ENCODE measurements at places on chromosomes 6 and 20.

- DNase-seq = peak; percentile 36
Observed at GRCh38 chr6:15399641-15400470, 154.0 kb downstream of the JARID2 start.

- no peak for DNase-seq
Observed at GRCh38 chr6:125083684-125083990, 69.9 kb upstream of the TPD52L1 start.

DNA sequence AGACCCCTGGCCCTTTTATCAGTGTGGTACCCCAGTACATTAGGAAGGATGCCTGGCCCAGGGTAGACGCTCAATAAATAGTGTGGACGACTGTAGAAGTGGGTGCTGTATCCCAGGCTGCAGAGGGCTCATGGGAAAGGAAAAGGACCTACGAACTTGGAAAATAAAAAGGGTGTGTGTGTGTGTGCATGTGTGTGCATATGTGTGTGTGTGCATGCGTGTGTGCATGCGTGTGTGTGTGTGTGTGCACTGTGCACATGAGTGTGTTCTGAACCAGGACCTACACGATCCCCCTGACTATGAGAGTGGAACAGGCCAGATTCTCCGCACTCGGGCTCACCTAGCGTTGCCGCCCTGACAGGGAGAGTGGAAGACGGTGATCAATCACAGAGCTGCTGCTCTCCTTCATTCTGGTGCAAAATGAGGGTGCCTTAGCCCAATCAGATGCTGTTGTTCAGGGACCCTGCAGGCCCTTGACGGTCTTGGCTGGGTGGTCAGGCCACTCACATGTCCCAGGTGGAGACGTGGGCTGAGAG, 3.5 kb upstream of the UNC93A start:
- no peak for DNase-seq

DNA sequence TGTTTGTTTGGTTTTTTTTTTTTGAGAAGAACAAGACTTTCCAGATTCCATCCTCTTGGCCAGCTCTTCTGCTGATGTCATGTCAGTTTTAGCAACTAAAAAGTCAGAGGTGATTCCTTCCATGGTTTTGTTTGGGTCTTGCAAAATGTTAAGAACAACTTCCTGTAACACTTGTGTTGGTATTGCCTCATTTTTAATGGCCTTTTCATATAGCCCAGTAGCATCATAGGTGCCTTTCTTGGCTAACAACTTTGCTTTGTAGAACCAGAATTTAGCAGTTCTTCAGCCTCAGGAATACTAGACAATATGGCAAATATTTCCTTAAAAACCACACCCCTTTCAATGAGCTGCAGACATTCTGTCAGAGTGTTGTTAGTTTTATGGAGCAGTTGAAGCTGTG, 99.5 kb upstream of the SIRPG start:
- no peak for DNase-seq

- no peak for DNase-seq
Observed at GRCh38 chr6:1136827-1137226, 175.1 kb upstream of the FOXQ1 start.

DNA sequence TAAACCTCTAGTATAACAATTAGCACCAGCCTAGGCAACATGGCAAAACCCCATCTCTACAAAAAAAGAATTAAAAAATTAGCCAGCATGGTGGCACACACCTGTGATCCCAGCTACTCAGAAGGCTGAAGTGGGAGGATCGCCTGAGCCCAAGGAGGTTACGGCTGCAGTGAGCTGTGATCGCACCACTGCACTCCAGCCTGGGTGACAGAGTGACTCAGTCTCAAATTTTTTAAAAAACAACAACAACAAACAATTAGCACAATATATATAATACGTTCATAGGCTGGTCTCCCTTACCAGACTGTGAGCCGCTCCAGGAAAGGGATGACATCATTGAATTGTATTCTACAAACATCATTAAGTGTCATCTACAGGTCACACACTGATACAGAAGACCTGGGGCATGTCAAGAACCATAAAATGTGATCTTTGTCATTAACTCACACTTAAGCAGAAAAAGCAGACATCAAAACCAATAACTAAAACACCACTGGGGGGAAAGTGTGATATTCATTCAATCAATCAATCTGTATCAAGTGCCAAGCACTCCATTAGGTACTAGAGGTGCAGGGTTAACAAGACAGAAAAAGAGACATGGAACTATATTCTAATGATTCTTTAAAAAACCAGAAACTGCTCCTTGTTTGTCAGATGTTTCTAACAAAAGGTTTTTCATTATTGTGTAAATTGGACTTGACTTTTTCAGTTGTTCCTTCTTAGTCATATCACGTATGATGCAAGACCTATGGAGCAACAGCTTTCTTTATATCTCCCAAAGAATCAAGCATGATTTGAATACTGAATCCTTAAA, 17.8 kb downstream of the MAP3K5 start:
- DNase-seq = peak; percentile 47

- DNase-seq = no peak
Observed at GRCh38 chr20:25364180-25364788, 26.4 kb downstream of the ABHD12 start.

DNA sequence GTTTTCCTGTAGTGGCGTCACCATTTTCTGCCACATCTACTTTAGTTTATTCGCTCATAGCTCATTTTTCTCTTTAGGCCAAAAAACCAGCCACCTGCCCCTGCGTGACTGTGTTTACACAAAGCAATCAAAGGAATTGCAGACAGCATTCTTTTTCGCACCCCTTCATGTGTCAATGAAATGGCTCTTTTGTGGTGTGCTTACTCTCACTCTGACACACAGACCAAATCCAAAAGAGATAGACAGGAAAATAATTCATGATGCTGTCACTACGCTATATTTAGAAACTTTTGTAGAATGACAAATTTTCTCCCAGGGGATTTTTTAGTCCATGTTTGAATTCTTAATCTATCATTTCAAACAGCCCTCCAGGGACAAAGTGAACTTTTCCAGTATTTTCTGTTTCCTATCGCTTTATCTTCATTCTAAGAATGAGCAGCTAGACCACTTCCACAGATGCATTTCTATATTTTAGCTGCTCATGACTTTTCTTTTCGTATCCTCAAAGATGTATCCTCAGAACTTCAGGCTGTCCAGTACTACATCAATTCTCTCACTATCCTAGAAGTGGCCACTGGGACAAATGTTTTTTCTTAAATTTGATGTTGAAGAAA, 37.9 kb upstream of the KHDRBS2 start:
- no peak for DNase-seq

GRCh38 chr20:57135875-57136274, 130.6 kb downstream of the BMP7 start:
- no peak for DNase-seq

GRCh38 chr6:81624453-81624852, 128.0 kb downstream of the TENT5A start:
- no peak for DNase-seq

GRCh38 chr6:21732731-21733130, 139.2 kb downstream of the SOX4 start:
- DNase-seq = no peak

DNA sequence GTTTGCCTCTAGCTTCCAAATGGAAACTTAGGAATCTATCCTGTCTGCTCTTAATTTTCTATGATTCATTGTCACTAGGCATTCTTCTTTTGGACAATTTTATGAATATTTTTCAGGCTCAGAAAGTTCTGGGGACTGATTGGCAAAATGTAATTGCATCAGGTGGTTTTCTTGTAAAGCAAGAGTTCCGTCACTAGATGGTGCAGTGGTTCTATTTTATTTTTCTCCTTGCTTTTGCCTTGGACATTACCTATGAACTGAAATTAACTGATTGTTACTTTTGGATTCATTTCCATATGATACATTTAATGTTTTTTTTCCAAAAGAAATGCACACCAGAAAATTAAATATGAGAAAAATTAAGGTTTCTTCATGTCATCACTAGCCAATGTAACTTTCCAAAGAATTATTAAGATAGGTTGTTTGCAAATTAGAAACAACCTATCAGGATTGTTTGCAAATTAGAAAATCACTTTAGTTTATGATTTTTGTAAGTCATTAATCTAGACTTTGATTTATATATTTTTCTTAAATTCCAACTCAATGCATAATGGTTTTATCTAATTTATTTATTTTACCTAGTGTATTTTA, 48.0 kb downstream of the TMEM170B start:
- peak; percentile 65 for DNase-seq

- no peak for DNase-seq
Observed at GRCh38 chr20:41309817-41310216, 7.7 kb downstream of the ZHX3 start.

- no peak for DNase-seq
Observed at GRCh38 chr6:130385064-130385695, 19.4 kb downstream of the TMEM200A start.

- DNase-seq = peak; percentile 66
Observed at GRCh38 chr6:90194371-90194841, 102.2 kb downstream of the BACH2 start.

GRCh38 chr6:7424967-7425807, 35.6 kb downstream of the RIOK1 start:
- peak; percentile 59 for DNase-seq

DNA sequence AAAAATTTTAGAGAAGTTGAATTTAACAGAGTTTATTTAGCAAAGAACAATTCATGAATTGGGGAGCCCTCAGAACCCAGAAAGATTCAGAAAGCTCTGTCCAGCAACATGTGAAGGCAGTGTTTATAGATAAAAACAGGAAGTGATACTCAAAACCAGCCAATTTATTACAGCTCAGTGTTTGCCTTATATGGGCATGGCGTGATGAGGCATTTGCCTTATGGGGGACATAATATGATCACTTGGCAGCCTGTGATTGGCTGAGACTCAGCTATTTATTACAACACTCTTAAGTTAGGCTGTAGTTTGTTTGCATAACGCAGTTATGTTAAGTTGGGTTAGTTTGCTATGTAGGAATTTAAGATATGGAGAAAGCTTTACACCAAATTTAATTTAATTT, 11.5 kb downstream of the HLA-DPA1 start:
- peak; percentile 83 for DNase-seq

GRCh38 chr6:118103381-118104146, 196.5 kb downstream of the SLC35F1 start:
- no peak for DNase-seq

DNA sequence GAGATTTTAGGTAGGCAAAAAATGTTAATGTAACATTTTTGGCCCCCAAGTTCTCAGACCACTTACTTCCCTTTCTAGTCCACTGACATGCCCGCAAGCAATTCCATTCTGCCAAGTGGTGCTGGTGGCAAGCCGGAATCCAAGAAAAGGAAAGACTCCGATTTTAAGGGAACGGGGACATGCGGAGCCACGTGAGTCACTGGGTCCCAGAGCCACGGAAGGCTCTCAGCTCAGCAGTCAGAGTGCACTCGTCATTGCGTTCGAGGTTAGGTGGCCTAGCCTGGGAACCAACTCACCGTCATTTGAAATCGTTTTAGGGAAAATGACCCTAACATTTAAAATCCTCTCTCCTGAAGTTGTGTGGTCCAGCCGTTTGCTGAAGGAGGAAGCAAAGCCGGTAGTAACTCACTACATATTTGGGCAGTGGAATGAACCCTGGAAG, 711 bp upstream of the SIRT5 start:
- DNase-seq = peak; percentile 76

DNA sequence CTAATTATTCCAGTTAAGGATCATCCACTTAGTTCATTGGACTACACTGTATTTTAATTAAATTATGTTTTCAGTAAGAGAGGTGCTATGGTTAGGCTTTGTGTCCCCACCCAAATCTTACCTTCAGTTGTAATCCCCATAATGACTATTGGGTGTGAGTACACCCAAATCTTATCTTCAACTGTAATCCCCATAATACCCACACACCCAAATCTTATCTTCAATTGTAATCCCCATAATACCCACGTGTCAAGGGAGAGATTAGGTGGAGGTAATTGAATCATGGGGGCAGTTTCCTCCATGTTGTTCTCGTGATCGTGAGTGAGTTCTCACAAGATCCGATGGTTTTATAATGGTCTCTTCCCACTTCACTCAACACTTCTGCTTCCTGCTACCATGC, 208.0 kb upstream of the PHACTR1 start:
- DNase-seq = no peak

DNA sequence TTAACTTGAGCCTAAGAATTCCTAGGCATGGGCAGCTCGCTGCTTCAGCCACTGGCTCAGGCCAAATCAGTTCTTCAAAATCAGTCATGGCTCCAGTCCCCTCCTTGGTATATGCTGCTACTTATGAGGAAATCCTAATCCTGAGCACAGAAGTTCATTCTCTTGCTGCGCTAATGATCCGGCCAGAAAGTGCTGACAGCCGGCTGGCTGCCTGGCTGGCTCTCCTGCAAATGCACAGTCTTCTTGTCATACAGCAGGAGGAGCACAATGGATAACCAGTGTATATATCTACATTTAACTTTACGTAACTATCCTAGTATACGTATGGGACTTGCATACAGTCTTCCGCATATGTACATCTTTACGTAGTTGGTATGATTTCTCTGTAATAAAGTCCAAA, 500.8 kb downstream of the PRKN start:
- DNase-seq = no peak

GRCh38 chr6:110083875-110084585, 95.4 kb downstream of the WASF1 start:
- no peak for DNase-seq

DNA sequence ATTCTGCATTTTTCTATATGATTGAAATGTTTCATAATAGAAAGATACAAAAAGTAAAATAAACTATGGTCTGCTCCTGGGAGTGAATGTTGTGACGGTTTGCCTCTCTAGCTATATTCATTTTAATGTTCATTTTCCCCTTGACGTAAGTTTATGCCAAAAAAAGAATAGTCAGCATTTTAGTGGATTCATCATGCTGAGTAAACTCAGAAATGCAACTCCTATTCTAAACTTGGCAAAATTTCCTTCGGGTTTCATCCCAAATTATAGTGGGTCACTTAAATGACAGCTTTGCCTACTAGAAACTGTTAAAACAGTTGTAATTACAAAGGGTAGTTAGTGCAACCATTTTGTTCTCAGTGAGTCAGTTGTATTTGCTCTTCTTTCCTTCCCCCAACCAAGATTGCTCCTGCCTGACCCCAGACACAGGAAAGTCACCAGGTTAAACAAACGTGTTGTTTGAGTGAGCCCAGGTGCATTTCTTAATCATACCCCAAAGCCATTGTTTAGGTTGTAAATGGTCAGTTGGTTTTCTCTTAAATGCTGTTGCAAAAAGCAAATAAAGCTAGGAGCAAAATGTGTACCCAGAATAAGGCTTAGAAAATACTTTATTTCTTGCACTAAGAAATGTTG, 482.3 kb upstream of the SOX4 start:
- no peak for DNase-seq

- DNase-seq = no peak
Observed at GRCh38 chr6:39369987-39370386, 47.5 kb upstream of the KCNK16 start.

Data from common myeloid progenitor, CD34-positive (primary cell).